Activated CD8-positive, alpha-beta T cell treated with anti-CD3 and anti-CD28 coated beads, Interleukin-2, amount 10 ng/mL, durations not matched to agents 7 days and 5 days (primary cell): ENCODE measurements at places on chromosomes 2 and 18. TPM values are rescaled to one million over a fixed set of nuclear protein-coding genes. Genes with fewer than 3 reads are reported as not detected.

The MAP3K19 gene
- total RNA-seq: not detected

The CD8B2 gene
- total RNA-seq: 3.6 TPM

The DPYSL5 gene
- not detected for total RNA-seq

The MEP1B gene
- not detected for total RNA-seq

The PDE11A gene
- total RNA-seq: not detected

The SPRED2 gene
- 12.7 TPM for total RNA-seq

The RAB11FIP5 gene
- total RNA-seq: 1.4 TPM

The ANTXR1 gene
- 0.05 TPM for total RNA-seq

The STPG4 gene
- 0.21 TPM for total RNA-seq

The KCNK3 gene
- not detected for total RNA-seq

The PLGLB1 gene
- total RNA-seq: 3.7 TPM

The LRRC30 gene
- total RNA-seq: not detected

The SERPINB4 gene
- not detected for total RNA-seq

The HOXD9 gene
- total RNA-seq: not detected

The FLACC1 gene
- 3.0 TPM for total RNA-seq

The TGOLN2 gene
- total RNA-seq: 100 TPM

The EMILIN1 gene
- 1.1 TPM for total RNA-seq

The TEX51 gene
- total RNA-seq: not detected

The GAL3ST2 gene
- 0.34 TPM for total RNA-seq

The BCL2 gene
- total RNA-seq: 140 TPM

The CREG2 gene
- not detected for total RNA-seq

The STARD6 gene
- total RNA-seq: not detected

The LHCGR gene
- not detected for total RNA-seq

The KIF5C gene
- total RNA-seq: 4.4 TPM

The MC5R gene
- total RNA-seq: not detected
